Activated CD4-positive, alpha-beta T cell treated with anti-CD3 and anti-CD28 coated beads for 4 hours (primary cell): ENCODE measurements at places on chromosomes 11 and 22.

DNA sequence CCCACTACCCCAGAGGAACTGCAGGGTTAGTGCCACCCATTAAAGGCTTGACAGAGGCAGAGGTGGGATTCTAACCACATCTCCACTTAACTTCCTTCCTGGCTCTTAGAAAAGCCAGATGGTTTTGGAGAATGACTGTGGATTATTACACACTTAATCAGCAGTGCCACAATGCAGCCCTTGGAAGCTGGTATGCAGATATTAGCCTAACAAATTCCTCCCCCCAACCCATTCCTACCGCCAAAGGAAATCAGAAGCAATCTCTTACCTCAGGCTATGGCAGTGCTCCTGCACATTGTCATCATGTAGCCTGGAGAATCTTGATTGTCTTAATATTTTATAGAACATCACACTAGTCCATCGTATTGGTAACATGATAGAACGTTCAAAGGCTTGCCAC lies 23.2 kb upstream of the NRGN start:
- no peak for DNase-seq

GRCh38 chr11:106156290-106156937 lies 79.0 kb downstream of the AASDHPPT start:
- DNase-seq, result no peak

DNA sequence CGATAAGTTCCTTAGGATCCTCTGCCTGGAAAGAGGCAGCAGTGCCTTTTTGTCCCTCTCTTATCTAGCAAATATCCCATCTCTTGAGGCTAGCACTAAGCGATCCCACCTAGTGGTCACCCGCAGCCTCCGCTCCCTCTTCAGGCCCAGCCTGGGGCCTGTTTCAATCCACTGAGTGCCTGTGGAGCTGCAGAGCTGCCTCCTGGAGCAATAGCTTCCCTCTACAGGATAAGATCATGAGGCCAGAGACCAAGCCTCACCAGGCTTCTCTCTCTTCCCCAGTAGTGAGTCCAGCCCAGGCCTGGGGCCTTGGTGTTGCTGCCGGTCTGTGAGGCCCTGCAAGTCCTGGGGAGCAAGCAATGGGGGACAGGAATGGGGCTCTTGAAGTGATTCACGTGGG lies 65.8 kb downstream of the SLC22A12 start:
- DNase-seq, result no peak

GRCh38 chr22:17566776-17567175 lies 3.5 kb downstream of the SLC25A18 start:
- no peak for DNase-seq

DNA sequence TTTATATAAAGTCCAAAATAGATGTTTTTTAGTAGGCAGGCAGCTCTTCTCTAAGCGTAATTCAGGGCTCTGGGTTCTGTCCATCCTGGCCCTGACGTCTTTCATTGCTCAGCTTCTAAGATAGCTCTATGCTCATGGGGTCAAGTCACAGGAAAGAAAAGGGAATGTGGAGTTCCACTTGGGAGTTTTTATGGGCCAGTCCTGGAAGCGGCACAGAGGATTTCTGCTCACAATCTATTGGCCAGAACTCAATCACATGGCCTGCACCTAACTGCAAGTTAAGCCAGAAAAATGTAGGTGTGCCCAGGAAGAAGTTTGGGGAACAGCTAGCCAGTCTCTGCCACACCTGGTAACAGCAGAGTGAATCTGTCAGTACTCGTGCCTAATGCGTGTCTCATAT lies 7.4 kb upstream of the ZBTB16 start:
- DNase-seq, result no peak

DNA sequence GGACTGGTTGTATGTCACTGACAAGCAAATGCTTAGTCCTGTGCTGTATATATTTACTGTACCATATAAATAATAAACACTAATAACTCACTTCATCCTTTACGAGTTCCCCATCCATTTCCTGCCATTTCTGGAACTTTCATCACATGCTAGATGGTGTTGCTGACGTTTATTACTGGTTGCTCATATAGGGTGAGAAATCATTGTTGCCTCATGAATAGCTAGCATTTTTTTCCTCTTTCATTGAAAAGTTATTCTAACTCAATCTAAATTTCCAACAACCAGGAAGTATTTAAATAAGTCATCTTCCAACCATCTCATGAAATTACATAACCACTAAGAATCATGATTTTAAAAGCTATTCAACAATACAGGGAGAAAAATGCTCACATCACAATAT lies 88.6 kb upstream of the RCN1 start:
- DNase-seq, result no peak

- DNase-seq, result no peak
Observed at GRCh38 chr11:125939081-125939521, 6.7 kb upstream of the VSIG10L2 start.

DNA sequence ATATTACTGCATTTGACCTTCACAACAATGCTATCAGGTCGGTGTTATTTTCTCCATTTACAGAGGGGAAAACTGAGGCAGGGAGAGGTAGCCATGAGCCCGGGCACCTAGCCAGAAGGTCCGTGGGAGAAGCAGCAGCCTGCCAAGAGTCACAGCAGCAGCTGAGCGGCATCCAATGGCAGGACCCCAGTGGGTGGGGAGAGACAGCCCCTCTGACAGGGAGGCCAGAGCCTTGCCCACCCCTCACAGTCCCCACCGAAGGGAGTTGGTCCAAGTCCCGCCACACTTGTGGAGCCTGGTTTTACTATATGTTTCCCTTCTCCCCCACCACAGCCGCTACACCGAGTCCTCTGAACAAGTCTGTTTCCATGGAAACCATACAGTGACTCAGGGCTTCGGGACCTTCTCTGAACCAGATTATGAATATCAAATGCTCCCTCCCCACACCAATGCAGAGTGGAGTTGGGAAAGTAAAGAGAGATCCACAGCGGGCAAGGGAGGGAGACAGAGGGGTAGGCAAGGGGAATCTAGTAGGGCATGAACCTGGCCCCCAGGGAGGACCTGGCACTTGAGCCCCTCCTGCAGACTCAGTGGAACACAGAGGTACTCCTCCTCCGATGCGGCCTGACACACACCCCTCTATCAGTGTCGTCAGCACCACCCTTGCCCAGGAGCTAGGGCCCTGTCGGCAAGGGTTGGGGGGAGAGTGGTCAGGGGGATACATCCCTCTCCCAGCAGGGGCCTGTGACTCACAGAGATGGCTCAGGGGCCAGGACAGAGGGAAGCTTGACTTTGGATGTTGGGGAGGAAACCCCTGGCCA lies 2.5 kb downstream of the CHST1 start:
- no peak for DNase-seq

DNA sequence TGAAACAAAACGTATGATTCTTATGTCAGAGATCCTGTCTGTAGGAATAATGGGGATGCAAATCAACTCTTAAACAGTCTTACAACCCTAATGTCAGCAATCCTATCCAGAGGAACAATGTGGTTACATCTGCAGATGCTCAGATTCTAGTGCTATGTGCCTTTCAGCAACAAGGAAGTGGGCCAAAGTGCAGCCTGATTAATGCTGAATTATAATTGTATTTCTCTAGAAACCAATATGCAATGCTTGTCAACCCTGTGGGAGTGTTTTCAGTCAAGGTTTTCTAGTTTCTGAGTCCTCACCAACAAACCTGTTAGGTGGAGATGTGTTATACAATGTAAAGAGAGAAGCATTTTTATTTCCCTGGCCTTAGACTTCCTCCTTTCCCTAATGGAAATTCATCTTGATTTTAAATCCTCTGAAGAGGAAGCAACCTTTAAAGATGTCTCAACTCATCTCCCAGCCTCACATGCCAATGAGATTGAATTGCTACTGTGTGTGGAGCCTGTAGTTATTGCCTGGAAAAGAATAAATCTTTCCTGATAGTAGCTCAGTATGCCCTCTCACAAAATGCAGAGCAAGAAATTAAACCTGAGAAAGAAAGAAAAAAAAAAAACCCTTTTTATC lies 26.2 kb upstream of the TMEM123 start:
- no peak for DNase-seq

GRCh38 chr22:40586781-40587180 lies 49.7 kb downstream of the MRTFA start:
- DNase-seq, result no peak

- DNase-seq, result no peak
Observed at GRCh38 chr22:47168441-47168840, 406.0 kb downstream of the TBC1D22A start.

- no peak for DNase-seq
Observed at GRCh38 chr11:77024745-77025144, 9.5 kb upstream of the B3GNT6 start.

- no peak for DNase-seq
Observed at GRCh38 chr11:70501051-70501901, 102.9 kb downstream of the CTTN start.

- DNase-seq, result no peak
Observed at GRCh38 chr22:45202333-45203149, 38.2 kb downstream of the KIAA0930 start.

GRCh38 chr11:23192256-23192655 lies 332.0 kb upstream of the CCDC179 start:
- no peak for DNase-seq

DNA sequence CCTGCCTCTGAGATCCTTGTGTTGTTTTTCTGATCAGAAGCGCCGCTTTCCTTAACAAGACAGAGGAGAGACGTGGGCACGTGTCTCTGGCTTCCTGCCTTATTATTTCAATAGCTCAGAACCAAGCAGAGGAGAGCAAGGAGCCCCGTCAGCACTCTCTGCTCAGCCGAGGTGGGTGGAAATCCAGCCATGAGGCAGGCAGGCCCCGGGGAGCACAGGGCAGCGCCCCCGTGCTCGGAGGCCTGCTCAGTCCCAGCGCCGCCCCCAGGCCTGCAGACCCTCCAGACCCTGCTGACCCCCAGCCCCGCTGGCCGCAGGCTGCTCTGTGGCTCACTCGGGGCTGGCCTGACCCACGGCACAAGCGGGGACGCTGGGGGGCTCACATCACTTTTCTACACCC lies 162.8 kb downstream of the BRD1 start:
- DNase-seq, result no peak

DNA sequence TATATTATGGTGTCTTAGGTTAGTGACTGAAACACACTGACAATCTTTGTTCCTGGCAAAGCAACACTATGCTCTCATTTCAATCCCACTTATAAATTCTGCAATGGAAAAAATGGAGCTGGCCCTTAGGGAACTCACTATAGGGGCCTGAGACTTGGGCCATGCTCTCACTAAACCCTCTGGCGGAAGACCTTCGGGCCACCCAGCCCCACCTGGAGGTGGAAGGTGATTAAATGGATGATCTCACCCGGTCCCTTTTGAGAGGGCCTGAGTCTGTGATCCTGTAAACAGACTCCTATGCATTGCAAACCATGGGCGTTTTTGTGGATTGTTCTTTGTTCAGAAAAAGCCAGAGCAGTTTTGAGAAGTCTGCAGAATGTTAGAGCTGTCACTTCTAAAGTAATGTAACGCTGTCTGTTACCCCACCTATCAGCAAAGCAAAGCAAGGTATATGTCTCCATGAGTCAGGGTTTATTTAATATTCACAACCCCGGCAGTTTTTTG lies 17.0 kb upstream of the CDON start:
- no peak for DNase-seq

GRCh38 chr22:36965696-36966095 lies 52.3 kb downstream of the CSF2RB start:
- DNase-seq, result no peak

DNA sequence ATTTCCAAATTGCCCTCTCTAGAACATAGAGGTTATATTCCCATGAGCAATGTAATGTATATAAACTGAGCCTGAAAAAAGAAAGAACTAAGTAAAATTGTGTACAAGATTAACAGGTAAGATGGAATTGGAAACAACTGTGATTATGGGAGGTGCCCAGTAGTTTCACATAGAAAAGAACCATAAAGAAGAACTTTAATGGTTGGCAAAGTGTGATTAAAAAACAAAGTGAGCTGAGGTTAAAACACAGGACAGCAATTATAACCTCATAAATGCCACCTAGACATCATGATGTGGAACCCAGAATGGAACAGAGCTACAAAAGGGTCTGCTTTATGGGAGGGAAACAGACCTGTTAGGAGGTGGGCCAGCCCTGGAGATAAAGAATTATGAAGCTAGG lies 58.6 kb downstream of the CYB5R2 start:
- no peak for DNase-seq

DNA sequence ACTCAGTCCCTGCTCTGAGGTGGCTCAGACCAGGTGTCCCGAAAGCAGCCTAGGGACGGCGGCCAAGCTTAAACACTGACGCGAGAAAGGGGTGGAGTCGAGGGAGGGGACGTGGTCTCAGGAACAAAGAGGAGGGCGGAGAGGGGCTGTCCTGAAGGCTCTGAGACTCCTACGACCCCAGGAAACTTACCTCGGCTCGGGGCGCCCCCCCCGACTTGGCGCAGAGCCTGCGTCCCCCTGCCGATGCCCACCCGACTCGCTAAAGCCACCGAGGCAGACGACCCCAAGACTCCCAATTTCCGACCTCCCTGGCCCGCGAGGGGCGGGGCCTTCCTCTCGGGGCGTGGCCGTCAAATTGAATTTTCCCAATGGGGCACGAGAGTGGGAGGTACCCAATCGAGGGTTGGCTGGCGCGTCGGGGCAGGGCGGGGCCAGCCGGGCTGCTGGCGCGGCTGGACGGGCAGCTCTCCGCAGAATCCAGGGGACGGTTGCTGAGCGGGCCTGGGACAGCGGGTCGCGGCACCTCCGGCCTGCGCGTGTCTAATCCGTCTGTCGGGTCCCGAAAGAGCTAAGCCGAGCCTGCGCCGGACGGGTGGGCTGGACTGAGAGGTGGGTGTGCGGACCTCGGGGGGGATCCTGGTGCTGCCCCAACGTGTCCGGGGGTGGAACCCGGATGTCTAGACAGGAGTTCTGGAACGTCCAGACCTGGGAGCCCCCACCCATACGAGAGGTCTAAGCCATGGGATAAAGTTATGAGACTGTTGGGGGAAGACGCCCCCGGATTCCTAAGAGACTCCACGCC lies at the start of gene SMTN:
TSS of gene SMTN (plus strand) at position 471 of the 802 bp plus-strand sequence. CDS start 1,941 bp downstream, outside the sequence.
- peak; percentile 88 for DNase-seq

DNA sequence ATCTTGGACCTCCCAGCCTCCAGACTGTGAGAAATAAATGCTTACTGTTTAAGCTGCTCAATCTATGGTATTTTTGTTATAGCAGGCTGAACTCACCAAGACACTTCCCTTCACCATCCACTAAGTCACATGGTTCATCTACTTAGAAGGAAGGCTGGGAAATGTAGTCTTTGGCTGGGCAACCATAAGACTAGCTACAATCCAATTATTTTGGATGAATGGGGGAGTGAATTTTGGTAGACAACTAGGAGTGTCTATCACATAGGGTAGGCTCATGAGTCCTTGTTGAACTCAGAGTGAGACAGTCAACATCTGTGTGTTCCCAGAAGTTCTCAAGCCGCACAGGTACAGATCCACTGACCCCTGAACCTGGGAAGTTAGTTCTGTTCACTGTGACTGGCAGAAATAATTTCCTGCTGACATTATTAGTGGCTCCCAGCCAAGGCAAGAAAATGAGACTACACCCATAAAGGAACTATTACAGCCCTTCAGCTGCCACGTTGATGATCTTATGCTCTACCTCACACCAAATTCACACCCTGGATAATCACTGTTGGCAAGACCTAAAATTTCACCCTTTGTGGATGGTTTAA lies 3.1 kb upstream of the SLC35C1 start:
- no peak for DNase-seq

- DNase-seq, result no peak
Observed at GRCh38 chr22:44003405-44004103, 20.5 kb upstream of the PARVB start.
